Cerebellum (tissue), 4 donors: ENCODE measurements at places on chromosomes 3 and 15.

DNA sequence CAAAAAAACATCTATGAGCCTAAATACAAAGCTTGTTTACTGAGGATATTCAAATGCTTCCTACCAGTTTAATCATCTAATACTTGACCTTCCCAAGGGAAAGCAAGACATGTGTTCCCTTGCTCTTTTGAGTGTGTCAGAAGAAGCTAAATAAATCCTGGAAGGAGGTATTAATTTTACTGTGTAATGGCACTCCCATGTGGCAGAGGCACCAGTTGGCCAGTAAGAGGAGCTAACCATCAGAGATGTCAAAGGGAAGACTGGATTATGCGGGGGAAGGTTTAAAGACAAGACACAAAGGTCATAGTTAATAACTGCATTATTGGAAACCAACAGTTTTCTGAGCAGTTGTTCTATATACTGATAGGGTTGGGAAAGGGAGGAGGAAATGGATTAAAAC lies 125.1 kb downstream of the SUCLG2 start:
- no peak for DNase-seq

DNA sequence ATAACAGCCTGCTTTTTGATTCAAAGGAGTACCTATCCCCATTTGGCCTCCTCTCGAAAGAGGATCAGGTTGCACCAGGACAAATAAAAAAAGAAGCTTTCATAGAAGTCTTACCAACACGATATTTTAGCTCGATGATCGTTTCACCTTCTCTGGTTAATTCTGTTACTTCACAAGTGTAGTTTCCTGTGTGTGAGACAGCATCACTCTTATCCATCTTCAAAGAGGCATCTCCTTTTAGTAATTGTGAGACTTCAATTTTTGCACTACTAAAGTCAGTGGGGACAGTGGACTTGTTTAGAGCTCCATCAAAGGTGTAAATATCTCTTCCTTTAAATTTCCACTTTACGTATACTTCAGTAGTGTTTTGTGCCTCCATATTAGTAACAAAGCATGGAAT lies 11.0 kb downstream of the CD47 start:
- DNase-seq: no peak

- DNase-seq: no peak
These were observed 274.8 kb downstream of the BBX start for GRCh38 chr3:107797586-107797985.

GRCh38 chr3:149277331-149277813 lies 55.7 kb upstream of the CP start:
- DNase-seq: no peak

DNA sequence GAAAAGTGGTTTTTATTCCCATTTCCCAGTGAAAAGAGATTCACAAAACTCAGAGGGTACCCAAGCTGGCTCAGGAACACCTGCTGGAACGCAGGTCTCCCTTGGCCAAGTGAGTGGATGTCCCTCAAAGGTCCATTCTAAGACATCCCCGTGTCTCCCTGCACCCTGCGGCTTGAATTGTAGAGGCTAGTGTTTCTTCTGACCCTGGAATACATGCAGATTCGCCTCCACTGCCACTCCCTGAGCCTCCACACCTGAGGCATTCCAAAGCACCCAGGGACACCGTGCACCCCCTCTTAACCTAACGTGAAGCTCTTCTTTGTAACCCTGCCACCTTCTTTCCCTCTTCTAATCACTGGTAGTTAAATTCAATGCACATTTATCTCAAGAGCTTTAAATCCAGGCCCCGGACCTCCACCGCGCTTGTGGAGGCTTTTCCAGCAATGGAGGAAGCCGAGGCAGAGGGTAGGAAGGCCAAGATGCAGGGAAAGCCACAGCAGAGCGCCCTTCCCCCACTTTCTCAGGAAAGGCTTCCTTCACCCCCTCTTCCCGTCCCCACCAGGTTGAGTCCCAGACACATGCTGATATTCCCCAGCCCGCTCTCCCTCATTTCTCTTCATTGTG lies 590 bp upstream of the ITGA11 start:
- no peak for DNase-seq

DNA sequence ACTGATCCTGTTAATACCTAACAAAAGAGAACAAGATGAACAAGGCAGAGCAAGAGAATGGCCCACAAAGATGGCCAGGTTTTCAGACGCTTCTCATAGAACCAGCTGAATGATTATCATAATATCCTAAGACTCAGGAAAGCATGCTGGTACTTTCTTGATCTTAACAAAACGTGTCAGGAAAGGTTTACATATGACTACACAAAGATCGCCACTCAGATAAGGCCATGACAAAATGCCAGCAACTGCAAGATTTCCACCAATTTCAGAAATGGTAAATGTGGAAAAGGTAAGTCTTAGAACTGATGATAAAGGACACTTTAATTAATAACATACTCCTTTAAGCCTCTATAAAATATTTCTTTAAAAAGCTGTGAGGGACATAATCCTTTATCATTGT lies 108.8 kb downstream of the DLG1 start:
- no peak for DNase-seq

GRCh38 chr3:79139395-79140068 lies 628.3 kb downstream of the ROBO1 start:
- no peak for DNase-seq

- DNase-seq: no peak
These were observed 182.1 kb downstream of the CLSTN2 start for GRCh38 chr3:140117096-140117526.

DNA sequence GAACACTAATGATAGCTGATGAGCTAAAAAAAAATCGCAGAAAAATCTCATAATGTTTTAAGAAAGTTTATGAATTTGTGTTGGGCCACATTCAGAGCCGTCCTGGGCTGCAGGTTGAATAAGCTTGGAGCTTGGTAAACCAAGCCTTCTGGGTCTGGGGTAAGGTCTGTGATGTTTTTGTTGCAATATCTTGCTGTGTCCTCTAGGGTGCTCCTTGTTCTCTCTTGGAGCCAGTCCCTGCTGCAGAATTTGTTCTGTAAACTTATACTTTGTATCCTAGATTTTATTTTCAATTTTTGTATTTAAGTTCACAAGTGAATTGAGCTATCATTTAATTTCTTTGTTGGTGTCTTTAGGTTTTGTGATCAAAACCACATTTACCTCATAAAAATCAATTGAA lies 143.7 kb downstream of the NR1D2 start:
- DNase-seq: no peak

DNA sequence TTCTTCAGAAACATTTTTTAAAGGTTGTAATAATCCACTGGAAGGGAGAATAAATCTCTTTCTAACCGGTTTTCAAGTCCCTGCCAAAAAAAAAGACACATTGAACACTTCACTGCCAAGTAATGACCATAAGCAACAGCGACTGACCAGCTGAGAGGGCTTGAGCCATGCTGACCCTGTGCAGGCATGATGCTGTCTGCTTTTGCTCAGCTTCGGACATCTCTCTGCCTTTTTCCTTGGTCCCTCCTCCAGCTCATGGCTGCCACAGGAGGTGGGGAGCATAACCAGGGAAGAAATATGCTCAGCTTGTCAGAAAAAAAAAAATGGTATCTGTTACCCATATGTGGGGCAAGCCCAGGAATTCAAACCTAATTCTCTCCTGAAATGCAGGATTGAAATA lies 1.5 kb downstream of the IGSF10 start:
- no peak for DNase-seq

- DNase-seq: no peak
These were observed 284.1 kb upstream of the STT3B start for GRCh38 chr3:31248563-31248992.

GRCh38 chr3:184337399-184337714 lies at the start of gene FAM131A:
TSS of gene FAM131A (plus strand) at chr3:184337600. CDS start at chr3:184337631, 31 bp downstream.
- DNase-seq: peak; percentile 81
